K562 (cell line): ENCODE measurements at places on chromosomes 5 and 9. TPM values are rescaled to one million over a fixed set of nuclear protein-coding genes. Genes with fewer than 3 reads are reported as not detected.

The PCDHB11 gene
- not detected in 2 replicates for total RNA-seq

The SKP2 gene
- 88.6 and 103 TPM in 2 replicates for total RNA-seq

The GDA gene
- total RNA-seq: 12.4 and 14.6 TPM in 2 replicates

The PPP3R2 gene
- not detected in 2 replicates for total RNA-seq

The NR5A1 gene
- total RNA-seq: 0.20 and 0.40 TPM in 2 replicates

The CATSPER3 gene
- 0.34 and 0.49 TPM in 2 replicates for total RNA-seq

The LSM11 gene
- 6.2 and 6.7 TPM in 2 replicates for total RNA-seq

The FRMPD1 gene
- total RNA-seq: not detected in 2 replicates

The NPR3 gene
- 0.04 TPM in 1 of 2 replicates, not detected in the other for total RNA-seq

The ARID3C gene
- not detected in 2 replicates for total RNA-seq

The SAXO1 gene
- not detected in 2 replicates for total RNA-seq

The PCDHA1 gene
- not detected in 2 replicates for total RNA-seq

The RGS7BP gene
- total RNA-seq: not detected in 2 replicates

The MYMK gene
- total RNA-seq: not detected in 2 replicates

The BSPRY gene
- total RNA-seq: 0.16 and 0.45 TPM in 2 replicates

The SMIM33 gene
- total RNA-seq: not detected in 2 replicates

The CLPTM1L gene
- total RNA-seq: 145 and 152 TPM in 2 replicates

The PKD2L2 gene
- total RNA-seq: not detected in 2 replicates

The CCL21 gene
- total RNA-seq: 0.34 TPM in 1 of 2 replicates, not detected in the other

The SPATA31D4 gene
- total RNA-seq: not detected in 2 replicates

The PLAC8L1 gene
- total RNA-seq: 0.27 TPM in 1 of 2 replicates, not detected in the other

The PRLR gene
- 0.02 and 0.25 TPM in 2 replicates for total RNA-seq

The SLC25A2 gene
- total RNA-seq: 0.34 TPM in 1 of 2 replicates, not detected in the other

The SPATA6L gene
- not detected in 2 replicates for total RNA-seq

The PHYHD1 gene
- 0.58 and 0.66 TPM in 2 replicates for total RNA-seq

The ELOVL7 gene
- 9.4 and 11.6 TPM in 2 replicates for total RNA-seq

The SLC38A9 gene
- total RNA-seq: 16.2 and 18.7 TPM in 2 replicates

The ZNF366 gene
- not detected in 2 replicates for total RNA-seq

The QRFP gene
- total RNA-seq: not detected in 2 replicates

The LRRTM2 gene
- not detected in 2 replicates for total RNA-seq

The ROR2 gene
- 33.6 and 33.8 TPM in 2 replicates for total RNA-seq

The AK8 gene
- total RNA-seq: not detected in 2 replicates
